Stimulated activated CD4-positive, alpha-beta T cell treated with anti-CD3 and anti-CD28 coated beads, Interleukin-4, amount 100 ng/mL, for 1 hour (primary cell): ENCODE measurements at places on chromosomes 13 and 19.

- no peak for DNase-seq
Measured at GRCh38 chr13:40682449-40683240, 16.2 kb upstream of the FOXO1 start.

DNA sequence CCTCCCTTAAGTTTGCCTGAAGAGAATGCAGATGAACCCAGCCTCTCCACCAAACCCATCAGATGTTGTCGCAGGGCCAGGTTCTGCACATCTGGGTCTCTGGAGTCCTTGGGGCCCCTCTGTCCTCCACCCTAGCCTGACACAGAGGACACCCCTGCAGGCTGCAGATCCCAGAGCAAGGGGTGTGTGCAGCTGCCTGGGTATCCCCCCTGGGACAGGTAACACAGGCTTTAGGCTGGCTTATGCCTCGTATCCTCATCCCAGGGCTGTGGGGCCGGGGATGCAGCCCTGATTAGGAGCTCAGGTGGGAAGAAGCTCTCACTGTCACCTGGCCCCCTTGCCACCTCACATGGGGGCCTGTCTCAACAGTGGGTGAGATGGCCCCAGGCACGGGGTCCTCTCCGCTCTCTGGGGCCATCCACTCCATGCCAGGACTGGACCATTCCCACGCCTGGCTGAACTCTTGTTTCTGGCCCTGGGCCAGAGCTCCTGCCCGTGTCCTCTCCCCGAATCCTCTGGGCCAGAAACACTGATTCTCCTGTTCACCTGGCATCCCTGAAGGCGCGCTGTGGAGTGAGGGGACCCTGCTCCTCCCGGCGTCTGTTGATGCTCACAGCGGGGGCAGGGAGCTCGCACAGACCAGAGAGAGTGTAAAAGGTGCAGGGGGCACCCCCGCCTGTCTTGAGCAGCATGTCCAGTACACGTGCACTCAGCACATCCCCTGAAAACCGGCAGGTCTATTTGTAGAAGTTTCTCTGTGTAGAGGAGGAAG is 38.7 kb upstream of the TPM4 start:
- no peak for DNase-seq

DNA sequence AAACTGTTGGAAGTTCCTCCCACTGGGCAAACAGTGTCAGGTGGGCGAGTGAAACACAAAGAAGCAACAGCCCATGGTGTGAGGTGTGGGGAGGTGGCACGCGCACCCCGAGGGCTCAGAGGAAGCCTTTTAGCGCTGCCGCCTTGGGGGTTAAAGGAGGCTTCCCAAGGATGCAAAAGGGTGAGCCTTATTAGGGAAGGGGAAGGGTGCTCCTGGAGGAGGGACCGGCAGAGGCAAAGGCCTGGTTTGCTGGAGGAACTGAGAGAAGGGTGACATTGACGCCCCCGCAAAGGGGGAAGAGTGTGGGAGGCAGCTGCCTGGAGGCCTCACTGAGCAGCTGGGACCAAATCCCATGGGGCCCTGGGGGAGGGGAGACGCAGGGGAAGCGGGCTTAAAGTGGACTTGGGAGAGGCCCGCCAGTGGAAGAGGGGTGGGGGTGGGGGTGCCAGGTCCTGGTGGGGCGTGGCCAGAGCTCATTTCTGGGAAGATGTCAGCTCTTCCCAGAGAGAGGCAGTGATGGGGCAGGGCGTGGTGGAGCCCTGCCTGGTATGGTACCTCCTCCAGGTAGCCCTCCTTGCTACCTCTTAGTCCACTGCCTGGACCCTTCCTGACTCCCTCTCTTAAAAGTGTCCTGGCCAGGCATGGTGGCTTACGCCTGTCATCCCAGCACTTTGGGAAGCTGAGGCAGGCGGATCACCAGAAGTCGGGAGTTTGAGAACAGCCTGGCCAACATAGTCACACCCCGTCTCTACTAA is 12.0 kb upstream of the FCHO1 start:
- no peak for DNase-seq

- no peak for DNase-seq
Measured at GRCh38 chr19:29320618-29321017, 107.7 kb upstream of the UQCRFS1 start.

- DNase-seq = no peak
Measured at GRCh38 chr19:5460748-5461147, 5.5 kb downstream of the ZNRF4 start.

- DNase-seq = peak; percentile 62
Measured at GRCh38 chr19:1248139-1248785, at the start of gene MIDN. Gene MIDN, plus strand, starts transcription at chr19:1248583. Its CDS starts 1,714 bp downstream, at chr19:1250297.

DNA sequence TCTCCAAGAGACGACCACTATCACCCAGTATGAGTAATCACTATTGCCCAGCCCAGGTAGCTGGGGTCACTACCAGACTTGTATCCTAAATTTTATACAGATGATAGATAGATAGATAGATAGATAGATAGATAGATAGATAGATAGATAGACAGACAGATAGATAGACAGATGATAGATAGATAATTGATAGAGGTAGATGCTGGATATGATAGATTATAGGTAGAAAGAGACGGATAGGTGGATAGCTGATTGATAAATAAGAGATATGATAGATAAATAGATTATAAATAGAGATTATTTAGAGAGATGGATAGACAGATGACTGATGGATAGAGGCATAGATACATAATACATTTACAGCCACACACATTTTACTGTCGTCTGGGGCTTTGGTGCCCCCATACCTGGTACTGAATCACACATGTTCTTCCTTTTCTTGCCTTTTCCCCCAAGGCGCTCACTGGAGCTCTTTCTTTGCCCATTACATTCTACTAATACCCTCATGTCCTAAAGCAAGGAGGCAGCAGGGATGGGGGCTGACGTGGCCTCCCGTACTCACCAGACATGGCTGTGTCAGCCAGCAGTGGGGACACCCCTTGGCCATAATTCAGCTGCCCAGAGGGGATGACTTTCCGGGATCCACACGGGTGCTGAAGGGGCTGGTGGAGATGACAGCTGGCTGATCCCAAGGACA is 44.6 kb upstream of the CCNE1 start:
- DNase-seq = no peak

DNA sequence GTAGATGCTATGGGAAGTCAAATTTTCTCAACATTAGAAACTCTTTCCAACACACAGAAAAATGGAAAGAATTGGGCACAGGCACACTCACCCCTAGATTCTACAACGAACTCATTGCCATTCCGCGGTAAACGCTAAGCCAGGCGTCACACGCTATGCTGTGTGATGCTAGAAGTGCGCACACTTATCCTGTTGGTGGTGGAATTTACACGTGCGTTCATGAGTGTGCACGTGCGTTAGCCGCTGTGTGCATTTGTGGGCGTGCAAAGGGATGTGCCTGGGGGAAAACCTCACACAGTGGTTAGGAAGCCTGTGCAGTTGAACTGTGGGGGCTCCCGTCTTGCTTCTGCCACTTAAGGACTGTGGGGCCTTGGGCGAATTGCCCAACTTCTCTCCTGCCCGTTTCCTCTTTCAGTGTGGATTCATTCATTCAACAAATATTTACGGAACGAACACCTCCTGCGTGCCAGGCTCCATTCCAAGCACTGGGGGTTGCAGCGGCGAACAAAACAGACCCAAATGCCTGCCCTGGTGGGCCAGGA is 7.7 kb downstream of the NFILZ start:
- DNase-seq = no peak

DNA sequence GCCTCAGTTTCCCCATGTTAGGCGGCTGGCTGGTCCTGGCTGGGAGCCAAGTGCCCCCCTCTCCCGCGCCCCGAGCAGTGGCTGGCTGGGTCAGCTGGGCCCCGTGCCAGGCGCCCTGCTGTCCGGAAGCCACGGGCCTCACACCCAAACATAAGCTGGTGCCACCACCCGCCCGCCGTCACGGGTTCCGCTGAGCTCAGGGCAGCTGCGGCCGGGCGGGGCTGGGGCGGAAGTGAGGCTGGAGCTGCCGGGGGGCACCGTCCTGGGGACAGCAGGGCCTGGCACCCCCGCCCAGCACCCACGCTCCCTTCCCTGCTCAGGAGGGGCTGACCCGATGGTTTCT is 19.3 kb downstream of the HCN2 start:
- no peak for DNase-seq

DNA sequence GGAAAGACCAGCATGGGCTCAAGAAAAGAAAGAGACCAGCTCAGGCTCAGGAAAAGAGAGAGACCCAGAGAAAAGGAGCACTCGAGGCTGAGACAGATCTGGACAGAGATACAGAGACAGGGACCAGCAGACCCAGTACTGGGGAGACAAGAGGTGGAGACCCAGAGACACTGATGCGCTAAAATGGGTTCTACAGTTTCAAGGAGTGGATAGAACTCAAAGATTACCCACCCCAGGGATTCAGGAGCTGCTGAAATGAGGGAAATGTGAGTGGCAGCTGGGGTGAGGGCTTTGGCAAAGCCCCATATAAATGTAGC is 609 bp upstream of the ZSCAN18 start:
- no peak for DNase-seq

GRCh38 chr19:53068199-53068598 is 23.7 kb downstream of the ERVV-2 start:
- DNase-seq = no peak

DNA sequence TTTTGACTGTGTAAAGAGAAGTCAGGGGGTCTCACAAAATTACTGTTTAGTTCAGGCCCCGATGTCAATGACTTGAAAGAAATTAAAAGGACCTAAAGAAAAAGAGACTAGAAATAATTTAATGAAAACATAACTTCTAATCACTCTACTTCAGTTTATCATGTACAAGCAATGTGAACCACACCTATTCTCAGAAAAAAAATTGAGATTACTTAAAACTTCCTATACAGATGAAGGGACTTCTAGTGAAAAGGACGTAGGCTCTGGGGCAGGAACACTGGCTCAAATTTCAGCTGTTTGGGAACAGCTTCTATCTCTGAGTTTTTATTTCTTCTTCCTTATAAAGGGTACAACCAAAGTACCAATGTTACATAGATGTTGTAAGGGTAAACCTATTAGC is 38.0 kb downstream of the TPT1 start:
- DNase-seq = no peak
